Right lung (tissue), 10 donors: ENCODE measurements at places on chromosomes 7 and 10. TPM values are rescaled to one million over a fixed set of nuclear protein-coding genes. Genes with fewer than 3 reads are reported as not detected.

The RAMP3 gene
- 17.7 TPM for polyA plus RNA-seq

- DNase-seq = no peak
Observed at GRCh38 chr10:133471300-133472109, 17.8 kb downstream of the SCART1 start.

- no peak for DNase-seq
Observed at GRCh38 chr7:92253251-92253650, 7.5 kb downstream of the ANKIB1 start.

DNA sequence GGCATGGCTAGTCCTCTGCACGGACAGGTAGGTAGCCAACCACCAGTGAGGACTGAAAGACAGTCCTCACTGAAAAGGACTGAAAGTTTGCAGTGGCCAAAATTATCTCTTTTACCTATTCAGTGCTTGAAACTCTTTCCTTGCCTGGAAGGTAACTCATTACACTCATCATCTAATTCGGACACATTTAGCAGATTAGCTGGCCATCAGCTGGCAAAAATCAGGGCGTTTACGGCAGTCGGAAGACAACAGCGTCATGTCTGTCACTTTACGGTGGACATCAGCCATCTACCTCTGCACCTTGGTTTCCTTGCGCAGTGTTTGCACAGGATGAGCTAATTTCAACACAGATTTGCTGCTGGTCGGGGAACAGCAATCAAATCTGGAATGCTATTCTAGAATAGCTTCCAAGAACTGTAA is 740 bp downstream of the ANXA7 start:
- DNase-seq = peak; percentile 38

DNA sequence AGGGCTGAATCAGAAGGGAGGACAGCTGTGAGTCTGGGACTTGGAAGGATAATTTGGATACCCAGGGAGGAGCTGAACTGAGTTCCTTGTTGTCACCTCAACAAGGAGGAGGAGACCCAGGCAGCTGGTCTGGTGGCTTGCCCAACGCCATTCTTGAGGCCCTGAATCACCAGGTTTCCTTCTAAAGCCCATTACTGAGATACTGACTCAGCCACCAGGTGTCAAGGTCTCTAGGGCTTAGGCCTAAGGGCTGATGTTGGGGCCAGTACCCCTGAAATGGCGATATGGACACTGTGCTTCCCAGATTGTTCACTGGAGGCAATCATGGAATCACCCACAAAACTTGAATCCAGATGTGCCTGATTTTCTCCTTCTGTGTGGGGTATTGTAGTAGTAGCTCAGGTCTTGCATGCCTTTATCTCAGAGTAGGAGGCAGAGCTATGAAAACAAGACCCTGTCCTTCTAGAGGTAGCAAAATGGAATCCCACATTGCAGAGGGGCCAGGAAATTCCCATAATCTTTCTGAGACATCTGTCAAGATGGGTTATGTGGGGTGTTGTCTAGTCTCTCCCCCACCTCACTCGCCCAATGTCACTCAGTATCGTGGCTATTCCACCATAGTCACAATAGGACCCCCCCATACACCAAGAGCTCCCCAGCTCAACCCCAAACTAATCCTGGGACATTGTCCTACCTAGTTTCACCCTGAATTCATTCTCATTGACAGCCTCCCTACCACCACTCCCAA is 1.8 kb upstream of the ATG9B start:
- DNase-seq = no peak

DNA sequence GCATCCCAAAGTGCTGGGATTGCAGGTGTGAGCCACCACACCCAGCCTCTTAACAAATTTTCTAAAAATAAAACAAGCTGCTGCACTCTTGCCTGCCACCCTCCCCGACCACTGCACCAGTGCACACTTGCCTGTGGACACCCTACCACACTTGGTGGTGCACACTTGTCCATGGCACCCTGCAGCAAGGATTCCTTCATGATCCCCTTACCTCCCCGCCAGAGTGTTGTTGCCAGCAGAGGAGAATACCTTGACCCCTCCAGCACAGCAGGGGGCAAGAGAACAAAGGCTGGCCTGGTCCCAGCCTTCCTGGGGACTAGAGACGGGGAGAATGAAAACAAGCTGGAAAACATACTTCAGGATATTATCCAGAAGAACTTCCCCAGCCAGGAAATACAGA is 65.9 kb upstream of the KCND2 start:
- no peak for DNase-seq

DNA sequence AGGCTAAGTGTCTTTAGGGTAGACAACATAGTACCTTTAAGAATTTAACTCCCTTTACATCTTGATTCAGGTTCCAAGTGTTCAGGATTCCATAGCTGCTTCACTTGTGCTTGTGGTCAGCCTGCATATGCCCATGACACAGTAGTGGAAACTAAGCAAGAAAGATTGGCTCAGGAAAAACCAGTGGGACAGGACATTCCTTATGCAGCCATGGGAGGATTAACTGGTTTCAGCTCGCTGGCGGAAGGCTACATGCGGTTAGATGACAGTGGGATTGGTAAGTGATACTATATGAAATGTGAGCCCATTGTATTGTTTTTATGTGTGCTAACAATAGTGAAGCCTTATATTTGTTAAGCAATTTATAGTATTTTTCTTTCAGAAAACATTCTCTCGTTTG is 11.3 kb downstream of the FAM221A start:
- no peak for DNase-seq

GRCh38 chr10:78970261-78970660 is 98.5 kb upstream of the ZMIZ1 start:
- DNase-seq = no peak

DNA sequence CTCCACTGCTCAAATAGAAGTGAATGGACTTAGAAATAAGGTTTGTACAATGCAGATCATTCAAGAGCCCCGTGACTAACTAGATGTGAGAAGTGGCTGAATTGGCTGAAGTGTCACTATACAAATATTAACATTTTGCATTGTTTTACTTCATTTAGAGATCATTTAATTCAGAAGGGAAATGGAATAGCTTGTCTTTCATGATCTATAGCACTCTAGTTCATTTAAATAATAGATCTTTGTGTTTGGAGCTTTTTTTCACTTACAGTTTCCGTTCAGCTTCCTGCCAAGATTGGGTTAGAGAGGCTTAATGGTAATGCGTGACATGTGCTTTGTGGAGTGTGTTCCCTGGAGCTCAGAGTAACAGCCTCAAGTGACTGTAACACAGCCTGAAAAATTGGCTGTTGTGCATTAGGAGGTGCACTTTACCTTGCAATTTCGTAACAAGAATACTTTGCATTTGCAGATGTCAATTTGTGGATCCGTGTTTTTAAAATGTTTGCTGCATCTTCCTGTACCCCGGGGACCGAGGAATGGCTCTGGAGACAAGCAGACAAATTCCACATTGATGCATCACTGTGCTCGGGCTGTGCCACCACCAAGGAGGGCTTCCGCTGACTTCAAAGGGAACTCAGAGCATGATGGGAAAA is 170.3 kb downstream of the NRP1 start:
- no peak for DNase-seq
